ENCODE measurements at places on chromosomes 4 and X.

DNA sequence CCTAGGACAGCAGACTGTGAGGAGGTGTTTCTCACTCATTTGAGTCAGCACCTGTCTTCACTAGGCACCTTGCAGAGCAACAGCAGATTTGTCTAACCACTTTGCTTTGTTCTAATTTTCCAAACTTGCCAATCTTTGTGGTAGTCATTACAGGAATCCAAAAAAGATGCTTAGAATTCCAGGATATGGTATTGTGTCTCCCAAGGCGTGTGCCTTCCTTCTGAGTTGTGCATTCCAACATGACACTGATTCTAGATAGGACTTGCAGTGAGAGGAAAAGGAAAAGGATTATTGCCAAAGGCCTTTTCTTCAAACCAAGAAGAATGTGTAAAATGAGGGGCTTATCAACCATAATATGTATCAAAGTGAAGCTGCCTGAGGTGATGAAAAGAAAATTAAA, 126.2 kb downstream of the MAPK10 start:
- no peak for DNase-seq

DNA sequence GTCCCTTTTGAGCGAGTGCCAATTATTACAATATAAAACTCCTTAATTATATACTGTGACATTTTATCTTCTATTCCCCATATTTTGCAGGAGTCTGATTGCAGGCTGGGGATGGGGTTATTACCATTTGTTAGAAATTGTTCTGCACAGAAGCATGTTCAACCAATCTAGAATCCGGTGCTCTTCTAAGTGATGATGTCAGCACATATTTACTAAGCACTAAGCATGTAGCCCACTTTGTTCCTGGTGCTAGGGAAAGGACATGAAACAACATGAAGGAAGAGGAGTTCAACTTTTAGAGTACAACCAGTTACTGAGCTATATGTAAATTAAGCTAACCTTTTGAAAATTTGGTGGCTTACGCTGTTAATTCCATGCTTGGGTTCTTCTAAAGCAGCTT, 52.8 kb upstream of the IL1RAPL2 start:
- no peak for DNase-seq

DNA sequence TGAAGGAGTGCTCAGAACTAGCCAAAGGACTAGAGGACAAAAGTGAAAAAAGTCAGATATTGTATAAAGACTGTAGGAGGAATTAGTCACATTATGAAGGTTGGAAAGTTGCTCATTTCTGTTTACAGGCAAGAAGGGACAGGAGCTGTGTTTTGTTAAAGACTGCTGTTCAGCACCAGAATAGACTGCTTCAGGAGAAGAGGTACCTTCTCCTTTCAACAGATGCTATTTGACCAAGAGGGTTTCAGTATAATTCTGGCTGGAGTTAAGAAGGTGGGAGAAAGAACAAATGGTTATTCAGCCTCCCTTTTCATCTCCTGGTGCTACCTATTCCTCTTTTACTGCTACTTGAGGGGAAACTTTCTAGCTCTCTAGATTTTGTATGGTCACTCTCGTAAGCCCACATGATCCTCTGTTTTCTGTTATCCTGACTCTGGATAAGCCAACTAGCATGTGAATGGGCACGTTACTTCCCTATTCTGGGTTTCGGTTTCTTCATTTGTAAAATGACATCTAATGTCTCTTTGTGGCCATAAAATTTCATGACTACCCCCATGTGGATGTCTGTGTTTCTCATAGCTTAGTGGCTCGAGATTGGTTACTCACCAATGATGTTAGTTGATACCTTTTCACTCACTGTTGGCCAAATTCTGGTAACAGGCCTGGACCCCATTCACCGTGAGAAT, 68.9 kb downstream of the SH2D1A start:
- DNase-seq, result no peak

DNA sequence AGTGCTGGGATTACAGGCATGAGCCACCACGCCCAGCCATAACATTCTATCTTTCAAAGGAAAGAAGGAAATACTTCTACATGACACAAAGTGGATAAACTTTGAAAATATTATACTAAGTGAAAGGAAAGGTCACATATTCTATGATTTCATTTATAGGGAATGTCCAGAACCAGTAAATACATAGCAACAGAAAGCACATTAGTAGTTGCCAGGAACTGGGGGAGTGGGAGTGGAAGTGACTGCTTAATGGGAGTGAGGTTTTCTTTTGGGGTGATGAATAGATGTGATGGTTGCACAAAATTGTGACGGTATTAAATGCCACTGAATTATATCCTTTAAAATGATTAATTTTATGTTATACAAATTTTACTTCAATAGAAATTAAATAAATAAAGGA, 95.7 kb upstream of the IL15 start:
- no peak for DNase-seq

DNA sequence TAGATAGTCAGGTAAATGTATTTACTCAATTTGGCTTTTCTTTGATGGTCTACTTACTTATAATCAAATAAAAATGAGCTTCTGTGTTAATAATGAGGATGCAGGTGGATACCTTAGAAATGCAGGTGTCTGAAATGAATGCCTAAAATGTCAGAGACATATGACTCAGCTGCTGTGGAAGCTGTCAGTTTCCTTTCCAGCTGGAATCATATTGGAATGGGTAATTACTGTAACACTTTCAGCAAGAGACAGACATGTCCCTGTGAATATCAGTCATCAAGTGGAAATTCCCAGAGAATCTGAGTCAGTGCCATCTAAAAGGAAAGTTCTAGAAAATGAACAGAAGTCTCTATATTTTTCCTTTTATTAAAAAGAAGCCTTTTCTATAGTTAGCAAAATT, 783.0 kb upstream of the AADAT start:
- DNase-seq, result no peak

GRCh38 chr4:10577508-10578426, 106.8 kb downstream of the CLNK start:
- no peak for DNase-seq

DNA sequence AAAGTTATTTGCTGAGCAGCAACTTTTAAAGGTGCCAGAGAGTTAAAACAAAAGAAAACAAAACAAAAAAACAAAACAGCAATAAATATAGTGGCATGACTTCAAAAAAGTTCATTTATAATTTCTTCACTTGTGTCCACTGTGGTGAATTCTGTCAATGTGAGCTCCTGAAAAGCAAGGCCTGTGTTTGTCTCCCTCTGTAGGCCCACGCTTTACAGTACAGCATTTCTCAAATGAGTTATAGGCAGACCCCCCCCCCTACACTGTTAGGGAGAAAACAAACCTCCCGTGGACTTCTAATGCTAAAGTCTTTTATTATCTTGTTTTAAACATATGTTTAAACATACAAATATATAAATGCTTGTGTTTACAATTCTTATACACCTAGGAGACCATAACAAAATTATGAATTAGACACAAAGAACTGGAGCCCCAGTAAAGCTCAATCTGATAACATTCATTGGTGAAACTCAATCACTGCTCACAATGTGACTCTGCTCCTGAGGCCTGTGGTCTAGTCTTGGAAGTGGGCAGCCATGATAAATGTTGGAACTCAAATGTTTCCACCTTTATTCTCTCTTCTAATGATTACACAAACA, 47.0 kb upstream of the SCOC start:
- DNase-seq, result no peak

DNA sequence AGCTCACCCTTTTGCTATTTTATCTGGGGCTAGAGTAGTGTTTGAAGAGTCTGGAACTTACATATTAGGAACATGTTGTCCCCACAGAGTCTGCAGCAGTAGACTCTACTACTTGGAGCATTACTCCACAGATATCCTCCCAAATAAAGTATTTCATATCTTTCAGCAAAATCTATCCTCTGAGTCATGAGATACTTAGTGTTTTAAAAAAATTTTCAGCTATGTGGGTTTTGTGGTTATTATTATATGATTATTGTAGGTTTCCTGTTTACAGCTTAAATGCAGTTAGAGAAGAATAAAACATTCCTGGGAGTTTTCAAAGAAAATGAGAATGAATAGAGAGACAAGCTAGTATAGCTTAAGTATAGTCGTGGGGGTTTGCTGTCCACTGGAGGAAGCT, 30.9 kb downstream of the PAGE2 start:
- DNase-seq, result no peak

GRCh38 chr4:95610061-95610569, 61.3 kb upstream of the UNC5C start:
- no peak for DNase-seq

- no peak for DNase-seq
Observed at GRCh38 chr4:48329976-48330375, 11.4 kb upstream of the SLAIN2 start.

- DNase-seq, result no peak
Observed at GRCh38 chrX:70444326-70444945, at the start of gene DLG3. TSS of gene DLG3 (plus strand) at chrX:70444835. CDS start at chrX:70445202, 367 bp downstream.

DNA sequence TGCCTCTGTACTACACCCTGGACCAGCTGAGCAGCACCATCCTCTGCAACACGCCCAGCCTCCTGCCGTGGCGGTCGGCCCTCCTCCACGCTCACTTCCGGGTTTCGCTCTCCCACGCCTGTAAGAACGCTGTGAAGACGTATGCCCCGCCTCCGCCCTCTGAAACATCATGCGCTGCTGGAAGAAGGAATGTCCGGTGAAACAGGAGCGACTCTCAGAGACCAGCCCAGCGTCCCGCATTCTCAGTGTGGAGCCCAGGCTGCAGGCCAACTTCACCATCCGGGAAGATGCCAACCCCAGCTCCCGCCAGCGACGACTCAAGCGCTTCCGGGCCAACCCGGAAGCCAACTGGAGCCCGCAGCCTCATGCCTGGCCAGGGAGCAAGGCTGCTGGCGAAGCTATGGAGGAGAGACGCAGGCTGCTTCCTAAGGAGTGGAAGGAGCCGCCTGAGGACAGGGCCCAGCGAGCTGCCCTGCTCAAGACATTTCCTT, 186.1 kb upstream of the SLITRK2 start:
- no peak for DNase-seq
